ENCODE measurements at places on chromosomes 6 and 20.

- no peak for DNase-seq
These were observed 10.0 kb upstream of the SLC32A1 start for GRCh38 chr20:38714308-38714707.

DNA sequence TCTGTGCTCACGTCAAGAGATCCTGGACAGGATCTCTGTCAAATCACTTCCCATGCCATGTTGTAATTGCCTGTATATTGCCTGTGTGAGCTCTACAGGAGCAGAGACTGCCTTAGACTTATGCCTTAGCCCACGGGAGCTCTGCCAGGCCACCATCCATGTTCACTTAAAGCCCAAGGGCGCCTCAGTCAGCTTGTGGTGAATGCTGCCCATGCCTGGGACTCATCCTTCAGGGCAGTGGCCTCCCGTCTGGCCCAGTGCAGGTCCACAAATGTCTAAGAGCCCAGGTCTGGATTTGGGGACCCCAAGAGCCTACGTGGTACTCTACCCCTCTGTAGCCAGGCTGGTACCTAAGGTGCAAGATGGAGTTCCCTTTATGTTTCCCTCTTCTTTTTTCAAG lies 22.4 kb upstream of the BPIFA2 start:
- no peak for DNase-seq

GRCh38 chr20:11430652-11431051 lies 487.0 kb upstream of the BTBD3 start:
- DNase-seq: no peak

- no peak for DNase-seq
These were observed 57.7 kb upstream of the UST start for GRCh38 chr6:148689168-148689567.

DNA sequence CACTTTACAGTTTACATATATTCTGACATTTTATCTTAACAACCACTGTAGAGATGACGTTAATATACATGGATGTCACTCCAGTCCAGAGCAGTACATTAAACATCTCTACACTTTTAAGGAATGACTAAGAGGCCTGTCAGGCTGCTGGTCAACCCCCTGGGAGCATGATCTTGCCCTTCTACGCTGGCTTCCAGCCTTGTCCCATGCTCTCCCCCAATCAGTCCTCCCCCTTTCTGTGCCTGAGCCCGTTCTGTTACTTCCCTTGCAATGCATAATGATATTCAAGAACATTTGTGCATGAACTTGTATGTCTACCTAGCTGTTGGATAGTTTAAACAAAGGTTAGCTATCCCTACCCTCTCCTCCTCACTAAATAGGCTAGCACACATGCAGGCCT lies 40.5 kb upstream of the PLCB4 start:
- DNase-seq: no peak

GRCh38 chr6:151721671-151722070 lies 85.8 kb upstream of the ESR1 start:
- DNase-seq: no peak

- DNase-seq: no peak
These were observed 30.2 kb upstream of the IL17A start for GRCh38 chr6:52155791-52156576.

GRCh38 chr20:59827138-59828056 lies 106.0 kb downstream of the SYCP2 start:
- no peak for DNase-seq

DNA sequence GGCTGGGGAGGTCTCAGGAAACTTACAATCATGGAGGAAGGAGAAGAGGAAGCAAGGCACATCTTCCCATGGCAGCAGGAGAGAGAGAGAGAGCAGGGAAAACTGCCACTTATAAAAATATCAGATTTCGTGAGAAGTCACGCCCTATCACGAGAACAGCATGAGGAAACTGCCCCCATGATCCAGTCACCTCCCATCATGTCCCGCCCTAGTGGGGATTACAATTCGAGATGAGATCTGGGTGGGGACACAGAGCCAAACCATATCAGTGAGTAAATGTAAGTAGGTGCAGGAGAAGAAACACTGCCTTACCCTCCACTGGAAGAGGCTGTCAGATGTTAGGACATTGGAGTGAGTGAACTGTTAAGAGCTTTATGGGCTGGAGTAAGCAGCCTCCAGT lies 270.4 kb downstream of the TFAP2C start:
- DNase-seq: no peak

- no peak for DNase-seq
These were observed 187.6 kb upstream of the THBS2 start for GRCh38 chr6:169441292-169441691.

- no peak for DNase-seq
These were observed 110.1 kb downstream of the ASXL1 start for GRCh38 chr20:32468313-32468640.

DNA sequence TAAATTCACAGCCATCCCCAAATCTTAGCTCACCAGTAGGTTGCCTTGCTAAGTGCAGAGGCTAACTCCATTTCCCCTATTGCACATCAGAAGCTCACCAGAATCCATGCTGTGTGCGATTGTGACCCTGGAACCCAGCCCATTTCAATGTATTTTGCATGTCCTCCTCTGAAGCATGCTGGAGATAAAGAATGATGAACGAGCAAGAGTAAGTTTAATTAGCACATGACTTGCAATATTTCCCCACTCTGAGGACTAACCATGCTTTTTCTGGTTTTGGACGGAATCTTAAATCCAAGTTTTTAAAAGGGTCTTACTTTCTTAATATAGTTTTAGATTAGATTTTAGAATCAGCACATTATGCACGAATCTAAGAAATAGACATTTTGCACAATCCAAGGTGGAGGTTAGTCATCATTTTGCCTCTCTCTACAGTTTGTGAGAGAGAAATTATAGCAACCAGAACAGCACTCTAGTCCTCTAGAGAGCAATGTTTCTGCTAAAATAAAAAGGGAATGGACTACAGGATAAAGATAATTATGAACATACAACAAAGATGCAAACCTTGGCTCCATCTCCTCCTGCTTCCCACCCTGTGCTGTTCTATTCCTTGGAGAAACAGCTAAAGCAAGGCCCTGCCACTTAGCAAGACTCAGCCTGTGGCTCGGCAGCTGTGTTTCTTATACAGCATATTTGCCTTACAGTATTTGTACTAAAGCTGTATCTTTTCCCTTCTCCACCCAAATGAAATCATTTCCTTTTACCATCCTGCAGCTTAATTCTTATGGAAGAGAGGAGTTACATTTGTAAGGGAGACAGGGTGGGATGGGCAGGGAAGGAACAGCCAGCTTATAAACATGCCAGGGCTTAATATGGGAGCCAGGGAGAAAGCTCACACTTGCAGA lies 24.9 kb upstream of the LAMA4 start:
- no peak for DNase-seq

DNA sequence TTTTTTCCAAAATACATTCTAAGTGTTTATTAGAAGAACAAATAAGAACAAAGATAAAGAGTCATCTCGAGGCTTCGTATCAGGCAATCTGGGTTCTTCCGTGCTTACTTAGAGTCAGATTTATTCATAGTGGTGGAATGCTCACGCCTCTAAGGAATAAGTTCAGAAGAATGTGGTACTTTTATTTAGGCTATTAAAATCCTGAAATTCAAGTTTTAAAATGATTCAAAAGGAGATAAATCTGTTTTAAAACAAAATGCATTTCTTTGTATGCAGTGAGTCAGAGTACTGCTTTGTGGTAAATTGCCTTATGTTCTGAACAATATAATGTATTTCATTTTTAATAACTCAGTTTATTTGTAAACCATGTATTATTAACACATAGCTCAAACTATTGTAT lies 89.1 kb downstream of the FUT9 start:
- DNase-seq: no peak

- no peak for DNase-seq
These were observed 9.3 kb upstream of the LAMA5 start for GRCh38 chr20:62376112-62377063.

DNA sequence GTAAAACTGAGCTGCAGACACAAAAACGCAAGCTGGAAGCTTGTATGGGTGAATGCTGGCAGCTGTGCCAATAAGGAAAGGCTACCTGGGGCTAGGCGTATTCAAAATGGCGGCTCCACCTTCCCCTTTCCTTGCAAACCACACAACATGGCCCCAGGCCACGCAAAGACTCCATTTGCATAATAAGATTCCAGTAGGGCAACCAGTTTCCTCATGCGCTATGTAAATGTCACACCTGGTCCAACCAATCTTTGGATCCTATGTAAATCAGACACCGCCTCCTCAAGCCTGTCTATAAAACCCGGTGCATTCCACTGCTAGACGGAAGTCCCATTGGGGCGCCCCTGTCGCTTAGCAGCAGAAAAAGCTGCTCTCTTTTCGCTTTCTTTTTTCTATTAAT lies 505.9 kb upstream of the BTBD3 start:
- no peak for DNase-seq

- no peak for DNase-seq
These were observed 89.1 kb upstream of the PHACTR3 start for GRCh38 chr20:59515013-59515905.

- no peak for DNase-seq
These were observed 7.1 kb upstream of the LOC128125822 start for GRCh38 chr6:63565058-63565726.

- no peak for DNase-seq
These were observed 188.8 kb downstream of the TMEM242 start for GRCh38 chr6:157134402-157135047.

DNA sequence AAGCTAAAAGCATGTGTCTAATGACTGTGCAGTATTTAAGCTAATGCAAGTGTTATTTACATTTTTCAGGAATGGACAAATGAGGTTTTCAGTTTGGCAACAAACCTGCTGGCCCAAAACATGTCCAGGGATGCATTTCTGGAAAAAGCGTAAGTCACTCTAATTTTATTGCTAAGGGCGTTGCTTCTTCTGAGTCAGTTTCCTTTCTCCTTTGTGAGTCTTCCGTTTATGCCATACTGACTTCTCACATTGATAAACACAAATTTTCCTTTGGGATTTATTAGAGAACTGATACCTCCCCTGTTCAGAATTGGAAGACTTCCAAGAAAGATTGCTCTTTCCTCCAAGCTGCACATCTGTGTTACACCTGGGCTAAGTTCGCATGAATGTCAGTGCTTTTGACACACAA lies 422.9 kb upstream of the PLCB4 start:
- no peak for DNase-seq

DNA sequence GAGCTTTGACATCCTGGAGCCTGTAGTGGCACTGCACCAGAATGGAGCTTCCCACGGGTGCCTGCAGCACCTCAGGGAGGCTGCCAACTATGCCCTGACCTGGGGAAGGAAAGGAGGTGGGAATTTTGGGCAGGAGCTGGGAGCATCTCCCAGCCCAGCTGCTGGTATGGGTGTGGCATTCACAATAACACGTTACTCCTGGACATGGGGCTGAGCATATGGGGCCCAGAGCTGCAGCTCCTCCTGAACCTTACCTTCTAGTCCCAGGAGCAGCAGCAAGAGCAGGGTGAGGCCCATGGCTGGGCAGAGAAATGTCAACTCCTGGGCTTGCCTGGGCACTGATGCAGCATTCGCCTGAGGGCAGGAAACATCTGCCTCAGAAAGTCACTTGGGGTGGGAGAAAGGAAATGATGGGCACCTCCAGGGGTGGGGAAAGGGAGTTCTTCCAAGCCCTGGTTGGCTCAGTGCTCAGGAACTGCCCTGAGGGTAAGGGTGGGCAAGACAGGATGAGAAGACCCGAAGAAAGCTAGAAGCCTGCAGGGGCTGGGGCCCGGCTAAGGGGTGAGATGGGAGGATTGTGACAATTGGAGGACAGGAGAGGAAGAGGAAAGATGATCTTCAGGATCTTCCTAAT lies at the start of gene TREML1:
TSS of gene TREML1 (minus strand) at position 356 of the 634 bp plus-strand sequence. CDS start at position 297, 59 bp downstream.
- no peak for DNase-seq

DNA sequence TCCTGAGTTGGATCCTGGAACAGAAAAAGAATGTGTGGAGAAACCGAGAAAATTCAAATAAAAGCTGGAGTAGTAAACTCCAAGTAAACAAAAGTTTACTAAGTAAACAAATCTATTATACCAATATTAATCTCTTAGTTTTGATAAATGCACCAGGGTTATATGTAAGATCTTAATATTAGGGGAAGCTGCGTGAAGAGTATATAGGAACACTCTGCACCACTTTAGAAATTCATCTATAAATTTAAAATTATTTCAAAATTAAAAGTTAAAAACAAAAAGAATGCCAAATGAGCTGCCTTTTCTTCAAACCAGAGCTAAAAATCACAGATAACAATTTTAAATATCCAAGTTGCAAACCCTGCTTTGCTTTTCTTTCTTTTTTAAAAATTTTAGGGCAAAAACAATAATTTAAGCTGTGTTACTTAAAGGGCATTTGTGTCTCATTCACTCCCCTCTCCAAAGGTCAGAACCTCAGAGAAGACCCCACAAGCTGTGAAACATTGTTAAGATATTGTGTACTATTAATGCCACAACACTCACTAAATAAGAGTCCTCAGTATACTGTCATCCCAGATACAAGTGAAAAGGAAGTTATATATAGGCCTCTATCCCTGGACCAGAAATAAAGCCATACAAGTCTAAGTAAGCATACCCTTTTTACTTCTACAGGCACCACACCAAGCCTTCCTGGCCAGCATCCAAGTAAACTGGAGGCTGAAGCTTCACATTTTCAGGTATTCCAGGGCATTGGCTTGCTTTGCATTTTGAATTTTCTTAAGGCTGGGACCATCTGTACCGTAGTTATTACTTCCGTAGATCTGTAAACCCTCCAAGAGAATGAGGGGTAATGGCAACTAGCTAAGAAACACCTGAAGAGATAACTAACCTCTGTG lies 7.0 kb downstream of the DNAAF9 start:
- no peak for DNase-seq

DNA sequence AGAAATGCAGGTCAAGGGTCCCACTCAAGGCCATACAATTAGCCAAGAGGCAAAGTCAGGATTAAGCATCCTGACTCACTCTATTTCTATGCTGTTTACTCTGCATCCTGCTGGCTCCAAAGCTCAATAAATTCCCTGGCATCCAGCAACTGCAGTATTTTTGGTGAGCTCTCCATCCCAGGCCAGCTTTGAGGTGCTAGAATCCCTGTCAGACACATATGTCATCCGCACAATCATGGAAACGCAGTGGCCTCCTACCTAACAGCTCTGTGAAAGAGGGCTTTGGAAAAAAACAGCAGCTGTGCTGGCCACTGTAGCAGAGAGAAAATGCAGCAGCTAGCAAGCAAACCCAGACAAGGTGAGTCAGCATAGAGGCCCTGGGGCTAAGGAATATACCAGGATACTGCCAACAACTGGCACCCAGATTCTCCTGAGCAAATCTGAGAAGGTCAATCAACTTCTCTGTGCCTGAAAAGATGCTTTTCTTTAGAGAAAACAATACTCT lies 58.4 kb downstream of the ANKEF1 start:
- no peak for DNase-seq

GRCh38 chr6:81996414-81996813 lies 243.9 kb upstream of the TENT5A start:
- DNase-seq: no peak

DNA sequence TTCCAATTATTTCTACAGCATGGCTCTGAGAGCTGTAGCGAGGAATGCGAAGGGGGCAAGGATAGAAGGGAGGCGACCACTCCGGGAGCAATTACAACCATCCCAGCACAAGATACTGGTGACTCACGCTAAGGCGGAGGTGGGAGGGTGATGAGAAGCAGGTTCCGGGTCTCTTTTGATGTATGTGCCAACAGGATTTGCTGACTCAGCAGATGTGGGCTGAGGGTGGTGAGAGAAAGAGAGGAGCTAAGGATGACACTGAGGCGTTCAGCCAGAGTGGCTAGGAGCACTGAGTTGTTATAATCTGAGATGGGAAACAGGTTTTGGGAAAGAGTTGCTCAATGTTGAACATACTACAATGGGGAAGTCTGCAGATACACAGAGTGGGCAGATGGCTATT lies 9.3 kb upstream of the TXNDC5 start:
- no peak for DNase-seq

Data from activated naive CD4-positive, alpha-beta T cell (primary cell).